LNCaP clone FGC (cell line): ENCODE measurements at places on chromosomes 7 and 10.

- no peak for DNase-seq
Measured at GRCh38 chr10:128972036-128972405, 495.0 kb upstream of the MGMT start.

DNA sequence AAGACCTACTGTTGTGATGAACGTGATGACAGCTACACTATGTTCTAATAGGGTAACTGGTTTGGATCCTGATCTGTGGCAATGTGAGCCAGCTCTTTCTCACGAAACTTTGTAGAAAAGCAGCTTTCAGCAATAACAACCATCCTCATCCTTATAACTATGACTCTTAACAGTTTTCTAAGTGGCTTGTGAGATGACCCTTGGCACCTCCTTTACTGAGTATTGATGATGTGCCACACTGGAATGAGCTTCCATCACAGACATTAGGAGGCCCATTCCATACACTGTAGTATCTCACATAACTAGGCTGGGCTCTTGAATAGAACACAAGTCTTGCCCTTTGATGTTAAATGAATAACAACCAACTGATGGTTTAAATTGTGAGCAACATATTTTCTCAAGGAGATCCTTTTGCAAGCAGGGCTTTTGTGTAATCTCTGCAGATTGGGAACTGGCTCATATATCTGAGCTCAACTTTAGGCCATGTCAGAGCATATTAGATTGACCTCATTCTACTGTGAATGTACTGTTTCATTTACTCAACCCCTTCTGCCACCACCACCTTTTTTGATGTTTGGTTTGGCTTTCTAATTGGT is 46.4 kb downstream of the MYPN start:
- DNase-seq, result no peak

DNA sequence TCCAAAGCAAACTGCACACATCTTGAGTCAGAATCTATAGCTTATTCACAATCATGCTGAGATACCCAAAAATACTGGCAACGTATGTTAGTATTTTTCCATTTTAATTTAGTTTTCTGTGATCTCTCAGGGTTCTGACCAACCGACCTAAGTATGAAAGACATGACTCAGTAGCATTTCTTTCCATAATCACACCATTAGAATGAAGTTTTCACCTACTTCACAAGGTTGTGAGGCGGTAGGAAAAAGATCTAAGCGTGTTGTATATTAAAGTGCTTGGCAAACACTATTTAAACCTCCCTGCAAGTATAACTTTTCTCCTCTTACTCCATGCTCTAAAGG is 49.1 kb downstream of the PLCE1 start:
- no peak for DNase-seq

GRCh38 chr10:117818721-117819120 is 228.0 kb downstream of the RAB11FIP2 start:
- DNase-seq, result no peak

- no peak for DNase-seq
Measured at GRCh38 chr7:37255327-37255944, 193.2 kb downstream of the ELMO1 start.

DNA sequence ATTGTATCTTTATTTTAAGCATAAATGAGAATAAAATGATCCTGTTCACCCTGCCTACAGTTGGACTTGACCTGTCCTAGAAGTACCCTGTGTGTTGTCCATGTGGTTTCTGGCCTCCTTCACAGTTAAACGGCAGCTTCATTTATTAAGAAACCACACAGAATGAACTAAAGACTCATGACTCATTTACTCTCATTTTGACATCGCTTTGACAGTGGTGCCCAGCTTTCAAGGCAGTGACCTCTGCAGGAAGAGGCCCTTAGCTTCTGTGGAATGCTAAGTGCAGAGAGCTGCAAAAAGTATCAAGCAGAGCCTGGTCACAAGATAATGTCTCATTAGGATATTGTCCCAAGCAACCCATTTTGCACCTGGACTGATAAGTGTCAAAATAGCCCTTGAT is 93.4 kb downstream of the AVL9 start:
- no peak for DNase-seq

DNA sequence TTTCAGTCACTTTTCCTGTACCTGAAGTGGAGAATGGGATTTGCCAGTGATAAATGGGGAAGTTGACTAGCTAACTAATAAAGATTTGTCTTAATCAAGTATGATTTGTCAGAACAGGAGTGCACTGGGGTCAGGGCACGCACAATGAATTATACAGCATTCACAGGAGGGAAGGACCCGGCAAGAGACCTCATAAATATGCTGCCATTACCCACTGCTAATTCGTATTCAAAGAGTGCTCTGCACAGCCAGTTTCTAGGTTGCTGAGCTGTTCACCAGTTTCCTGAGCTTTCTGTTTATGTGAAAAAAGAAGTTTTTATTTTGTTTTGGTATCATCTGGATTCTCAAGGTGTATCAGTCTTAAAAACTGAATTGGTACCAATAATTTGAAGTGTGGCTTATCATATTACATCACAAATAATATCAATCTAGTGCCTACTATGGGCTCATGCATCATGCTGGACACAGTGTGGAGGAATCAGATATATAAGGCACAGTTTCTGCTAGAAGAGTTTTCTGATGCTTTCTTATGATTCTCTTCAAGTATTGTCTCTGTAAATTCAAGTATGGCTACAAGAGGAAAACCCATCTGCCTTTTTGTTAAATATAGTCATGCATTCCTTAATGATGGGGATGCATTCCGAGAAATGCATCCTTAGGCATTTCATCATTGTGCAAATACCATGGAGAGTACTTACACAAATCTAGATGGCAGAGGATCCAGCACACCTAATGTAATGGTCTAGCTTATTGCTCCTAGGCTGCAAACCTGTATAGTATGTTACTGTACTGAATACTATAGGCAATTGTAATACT is 202.2 kb downstream of the VTI1A start:
- no peak for DNase-seq

GRCh38 chr10:110324805-110325280 is 20.1 kb upstream of the SMNDC1 start:
- DNase-seq, result no peak

DNA sequence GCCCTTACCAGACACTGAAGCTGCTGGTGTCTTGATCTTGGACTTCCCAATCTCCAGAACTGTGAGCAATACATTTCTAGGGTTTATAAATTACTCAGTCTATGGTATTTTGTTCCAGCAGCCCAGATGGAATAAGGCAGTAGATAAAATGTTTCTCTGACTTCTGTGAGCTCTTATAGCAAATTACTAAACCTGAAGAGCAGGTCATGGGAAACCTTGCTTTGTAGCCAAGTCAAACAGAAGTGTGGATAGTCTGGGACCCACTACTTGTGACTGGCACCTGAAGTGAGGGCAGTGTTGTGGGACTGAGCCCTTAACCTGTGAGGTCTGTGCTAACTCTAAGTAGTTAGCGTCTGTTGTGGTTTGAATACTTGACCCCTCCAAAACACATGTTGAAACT is 4.6 kb upstream of the TBRG4 start:
- DNase-seq, result no peak

- no peak for DNase-seq
Measured at GRCh38 chr10:5600908-5601307, 65.5 kb downstream of the ASB13 start.

- no peak for DNase-seq
Measured at GRCh38 chr10:3012223-3012622, 55.1 kb upstream of the PFKP start.

DNA sequence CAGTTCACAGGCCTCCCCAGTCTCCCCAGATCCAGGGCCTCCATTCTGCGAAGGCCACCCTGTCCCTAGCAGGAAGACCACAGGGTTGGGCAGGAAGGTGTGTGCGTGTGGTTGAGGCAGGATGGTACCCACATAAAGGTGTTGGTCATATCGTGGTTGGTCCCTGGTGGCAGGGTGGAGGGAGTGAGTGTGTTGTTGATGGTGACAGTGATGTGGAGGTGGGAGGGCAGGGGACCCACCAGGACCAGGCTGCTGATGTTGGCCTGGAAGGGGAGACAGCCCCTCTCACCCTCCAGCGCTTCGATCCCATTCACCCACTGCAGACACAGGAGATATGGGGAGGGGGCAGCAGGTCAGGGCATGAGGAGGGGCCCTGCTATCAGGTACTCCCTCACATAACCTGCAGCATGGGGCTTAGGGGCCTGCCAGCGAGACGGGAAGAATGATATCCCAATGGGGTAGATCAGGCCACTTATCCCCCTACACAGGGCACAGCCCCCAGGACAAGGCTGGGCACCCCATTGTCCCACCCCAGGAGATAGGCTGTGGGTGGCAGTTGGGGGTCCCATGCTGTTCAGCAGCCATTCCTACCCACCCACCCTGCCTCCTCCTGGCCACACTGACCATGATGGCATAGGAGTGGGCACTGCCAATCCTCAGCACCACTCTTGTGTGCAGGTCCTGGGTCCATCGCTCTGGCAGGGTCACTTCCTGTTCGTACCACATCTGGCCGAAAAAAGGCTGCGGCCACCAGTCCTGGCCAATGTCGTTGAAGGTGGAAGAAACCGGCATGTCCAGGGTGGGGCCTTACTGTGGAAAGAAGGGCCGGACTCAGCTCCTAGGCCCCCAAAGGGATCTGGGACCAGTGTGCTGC is 69.0 kb upstream of the ZNF479 start:
- no peak for DNase-seq

DNA sequence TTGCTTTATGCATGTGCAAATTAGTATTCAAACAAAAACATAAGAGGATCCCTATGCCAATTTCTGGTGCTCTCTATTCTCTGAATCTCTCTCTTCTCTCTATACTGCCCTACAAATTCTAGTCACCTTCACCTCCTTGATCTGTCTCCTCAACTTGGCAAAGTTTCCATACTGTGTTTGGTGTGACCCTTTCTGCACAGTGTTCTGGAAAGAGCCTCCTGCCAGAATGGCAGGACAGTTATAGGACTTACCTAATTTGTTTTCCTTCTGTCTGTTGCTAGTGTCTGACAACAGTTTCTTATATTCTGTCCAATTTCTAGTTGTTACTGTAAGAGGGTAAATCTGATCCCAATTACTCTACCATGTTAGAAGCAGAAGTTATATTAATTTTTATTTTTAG is 34.3 kb downstream of the MAPK8 start:
- no peak for DNase-seq

- DNase-seq, result no peak
Measured at GRCh38 chr7:79149831-79150230, 303.6 kb downstream of the MAGI2 start.

DNA sequence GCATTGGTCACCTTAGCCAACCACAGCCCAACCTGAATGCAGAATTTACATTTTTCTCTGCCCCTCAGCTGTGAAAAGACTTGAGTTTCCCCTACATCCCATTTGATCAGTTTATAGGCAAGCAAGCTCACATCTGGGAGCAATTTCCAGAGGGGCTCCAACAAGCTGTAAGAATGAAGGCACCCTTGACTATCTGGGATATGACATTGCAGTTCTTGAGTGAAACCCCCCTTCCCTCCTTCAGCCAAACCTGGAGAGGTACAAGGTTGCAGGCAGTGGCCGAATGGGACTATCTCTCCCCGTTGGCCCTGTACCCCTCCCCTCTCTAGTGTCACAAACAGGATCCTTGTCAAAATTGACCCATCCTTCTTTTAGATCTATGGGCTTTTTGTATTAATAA is 30.5 kb downstream of the POLL start:
- no peak for DNase-seq

DNA sequence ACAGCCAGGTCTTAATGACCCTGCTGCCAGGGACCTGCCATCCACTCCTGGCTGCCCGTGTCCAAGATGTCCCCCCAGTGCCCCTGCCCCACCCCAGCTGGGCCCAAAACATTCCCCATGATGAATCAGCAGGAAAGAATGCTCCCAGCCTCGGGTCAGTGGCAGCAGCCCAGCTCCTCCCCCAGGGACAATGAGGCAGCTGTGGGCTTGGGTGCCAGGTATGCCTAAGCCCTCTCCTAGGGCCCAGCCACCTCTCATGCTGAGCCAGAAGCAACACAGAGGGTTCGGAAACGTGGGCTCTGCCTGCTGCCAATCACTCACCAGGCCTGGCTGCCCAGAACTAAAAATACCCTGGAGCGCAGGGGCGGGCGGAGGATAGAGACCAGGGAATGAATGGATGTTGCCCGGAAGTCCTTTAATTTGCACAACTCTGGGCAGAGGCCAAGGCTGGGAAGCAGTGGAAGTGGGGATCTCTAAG is 1.5 kb upstream of the LOXL4 start:
- no peak for DNase-seq

DNA sequence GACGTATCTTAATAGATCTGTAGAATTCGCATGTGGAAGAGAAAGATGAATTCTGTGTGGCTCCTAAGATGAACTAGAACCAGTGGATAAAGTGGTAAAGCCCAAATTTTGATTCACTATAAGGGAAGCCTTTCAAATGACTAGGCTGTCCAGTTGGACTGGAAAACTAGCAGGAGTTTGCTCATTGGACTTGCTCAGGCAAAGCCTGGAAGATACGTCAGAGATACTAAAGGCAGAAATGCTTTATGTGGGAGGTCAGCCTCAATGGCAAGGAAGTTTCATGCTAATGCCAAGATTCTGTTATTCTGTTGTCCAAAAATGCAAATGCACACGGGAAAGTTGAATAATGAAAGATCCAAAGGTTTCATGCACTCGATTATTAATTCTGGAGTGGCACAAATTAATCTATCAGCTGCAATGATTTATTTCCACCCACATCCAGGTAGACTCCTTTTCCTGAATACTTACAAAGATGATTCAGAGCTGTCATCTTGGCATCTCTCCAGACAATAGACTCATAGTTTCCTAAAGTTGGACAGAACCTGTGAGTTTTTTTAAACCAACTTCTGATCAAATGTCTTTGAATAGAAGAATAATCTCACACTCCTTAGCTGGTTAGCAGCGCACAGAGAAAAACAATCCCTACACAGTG is 20.5 kb upstream of the PPP1R3C start:
- no peak for DNase-seq

DNA sequence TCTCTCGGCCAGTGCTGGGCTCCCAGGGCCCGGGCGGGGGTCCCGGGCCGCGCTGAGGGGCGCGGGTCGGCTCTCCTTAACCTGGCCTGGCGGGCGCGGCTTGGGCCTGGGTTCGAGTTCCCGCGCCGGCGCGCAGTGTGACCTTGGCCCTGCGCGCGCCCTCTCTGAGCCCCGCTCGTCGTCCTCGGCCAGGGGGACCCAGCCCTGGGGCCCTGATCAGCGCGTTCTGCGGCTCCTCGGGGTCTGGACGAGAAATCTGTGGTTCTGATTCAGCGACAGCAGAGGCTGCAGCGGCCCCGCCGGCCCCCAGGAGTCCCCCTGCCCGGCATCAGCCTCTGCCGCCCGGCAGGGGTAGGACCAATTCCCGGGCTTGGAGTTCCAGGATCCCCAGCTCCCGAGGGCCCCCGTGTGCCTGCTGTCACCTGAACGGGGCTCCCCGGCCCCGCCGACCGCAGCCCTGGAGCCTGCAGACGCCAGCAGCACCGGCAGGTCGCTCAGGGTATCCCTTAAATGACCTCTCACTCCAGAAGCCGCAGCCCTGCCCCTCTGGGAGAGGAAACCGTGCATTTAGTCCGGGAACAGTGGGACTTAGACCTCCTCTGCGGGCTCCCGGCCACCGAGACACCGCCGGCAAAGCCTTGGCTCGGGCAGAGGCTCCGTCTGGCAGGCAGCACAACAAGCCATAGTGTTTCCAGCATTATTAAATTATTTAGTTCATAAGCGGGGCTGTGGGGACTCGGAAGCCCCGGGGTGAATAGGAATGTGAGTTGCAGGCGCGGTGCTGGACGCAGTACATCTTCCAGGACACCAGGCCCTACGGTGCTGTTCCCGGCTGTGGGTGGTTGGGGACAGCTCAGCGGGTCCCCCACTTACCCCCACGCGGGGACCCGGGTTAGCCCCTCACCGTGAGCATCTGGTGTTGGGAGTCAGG is 572 bp downstream of the CHST12 start:
- no peak for DNase-seq

- DNase-seq, result no peak
Measured at GRCh38 chr7:54811846-54812254, 52.8 kb upstream of the SEC61G start.
